Calu3 (cell line): ENCODE measurements at places on chromosomes 4 and X.

DNA sequence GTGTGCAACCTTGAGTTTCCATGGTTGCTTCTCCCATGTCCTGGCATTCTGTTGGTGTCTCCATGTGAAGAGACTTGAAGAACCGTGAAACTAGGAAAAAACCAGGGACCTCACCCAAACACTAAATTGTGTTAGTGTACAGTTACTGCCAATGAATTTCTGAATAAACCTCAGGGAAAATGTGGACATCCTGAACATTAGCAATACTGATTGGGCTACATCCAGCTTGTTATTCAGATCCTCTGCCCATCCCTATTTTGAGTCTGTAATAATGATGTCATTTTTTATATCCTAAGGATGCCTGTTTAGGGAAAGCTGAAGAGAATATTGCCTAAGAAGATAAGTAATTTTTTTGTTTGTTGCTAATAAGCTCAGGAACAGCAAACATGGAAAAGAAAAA, 262.7 kb downstream of the TMA16 start:
- no peak for DNase-seq

GRCh38 chrX:7983581-7983980, 56.4 kb upstream of the PNPLA4 start:
- no peak for DNase-seq

GRCh38 chr4:99803566-99804101, 13.0 kb upstream of the DAPP1 start:
- no peak for DNase-seq

- no peak for DNase-seq
These were observed 12.5 kb downstream of the RFC1 start for GRCh38 chr4:39353478-39354253.

GRCh38 chrX:29634516-29634915, 580.8 kb upstream of the MAGEB2 start:
- peak; percentile 20 for DNase-seq
